HAP-1 (cell line): ENCODE measurements at places on chromosomes 16 and 17.

DNA sequence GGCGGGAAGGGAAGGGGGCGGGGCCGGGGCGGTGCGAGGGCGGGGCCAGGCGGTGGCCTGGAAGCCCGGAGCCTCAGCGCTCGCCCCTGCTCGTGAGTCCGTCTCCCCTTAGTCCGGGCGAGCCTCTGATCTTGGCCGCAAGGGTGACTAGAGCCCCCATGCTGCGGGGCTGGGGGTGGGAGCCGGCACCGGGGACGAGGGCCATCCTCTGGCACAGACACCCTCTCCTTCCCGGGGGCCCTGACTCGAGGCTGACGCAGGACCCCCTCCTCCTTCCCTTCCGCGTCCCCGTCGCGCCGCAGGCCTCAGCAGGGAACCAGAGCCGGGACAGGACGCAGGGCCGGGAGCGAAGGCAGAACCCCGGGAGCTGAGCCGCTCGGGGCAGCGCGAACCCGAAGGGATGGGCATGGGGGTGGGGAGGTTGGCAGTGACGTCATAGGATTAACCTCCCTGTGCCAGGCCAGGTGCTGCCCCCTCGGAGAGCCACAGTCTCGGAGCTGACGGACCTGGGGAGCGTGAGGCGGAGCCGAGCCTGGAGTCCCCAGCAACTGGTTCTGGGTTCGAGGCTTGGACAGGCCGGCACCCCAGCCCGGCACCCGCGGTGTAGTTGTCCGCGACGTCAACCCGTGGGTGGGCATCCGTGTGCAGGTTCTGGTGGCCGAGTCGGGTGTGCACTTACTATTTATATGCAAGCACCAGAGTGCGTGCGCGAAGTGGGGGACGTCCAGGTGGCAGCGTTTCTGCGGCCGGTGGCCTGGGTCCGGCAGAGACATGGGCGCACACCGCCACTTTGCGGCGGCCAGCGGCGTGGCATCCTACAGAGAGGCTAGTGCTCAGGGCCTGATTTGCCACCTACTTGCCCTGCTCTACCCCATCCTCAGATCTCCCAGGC, 503 bp upstream of the PLCD3 start:
- peak; percentile 87 for DNase-seq

DNA sequence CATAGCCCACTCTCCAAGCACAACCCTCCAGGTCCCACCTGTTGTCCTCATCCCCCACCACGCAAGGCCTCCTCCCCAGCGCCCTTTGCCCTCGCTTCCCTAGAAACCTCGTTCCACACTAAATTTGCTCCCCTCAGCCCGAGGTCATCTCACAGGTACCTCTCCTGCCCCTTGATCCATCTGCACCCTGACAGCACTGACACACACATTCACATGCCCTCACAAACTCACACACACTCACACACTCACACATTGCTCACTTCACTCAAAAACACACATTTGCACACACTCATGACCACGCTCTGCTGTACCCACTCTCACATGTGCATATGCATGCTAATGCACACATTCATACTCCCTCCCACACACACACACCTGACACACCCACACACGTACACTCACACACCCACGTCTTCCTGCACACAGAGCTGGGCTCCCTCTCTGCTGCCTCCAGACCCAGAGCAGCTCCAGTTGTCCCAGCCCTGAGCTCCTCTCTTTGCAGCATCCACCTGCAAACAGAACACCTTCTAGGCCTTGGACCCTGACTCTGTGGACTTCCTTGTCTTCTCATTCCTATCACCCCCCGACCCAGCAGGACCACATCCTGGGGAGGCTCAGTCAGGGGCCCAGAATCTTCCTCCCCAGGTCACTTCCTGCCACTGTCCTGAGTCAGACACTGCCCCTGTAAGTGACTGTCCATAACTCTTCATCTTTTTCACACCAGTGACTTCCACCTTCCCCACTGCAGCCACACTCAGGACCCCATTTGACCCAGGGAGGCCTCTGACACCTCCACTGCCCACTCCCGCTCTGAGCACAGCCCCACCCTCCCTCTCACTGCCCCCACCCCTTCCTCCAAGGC, 4.9 kb downstream of the ASGR2 start:
- no peak for DNase-seq

- no peak for DNase-seq
Observed at GRCh38 chr16:83966153-83966696, 1.8 kb upstream of the NECAB2 start.

DNA sequence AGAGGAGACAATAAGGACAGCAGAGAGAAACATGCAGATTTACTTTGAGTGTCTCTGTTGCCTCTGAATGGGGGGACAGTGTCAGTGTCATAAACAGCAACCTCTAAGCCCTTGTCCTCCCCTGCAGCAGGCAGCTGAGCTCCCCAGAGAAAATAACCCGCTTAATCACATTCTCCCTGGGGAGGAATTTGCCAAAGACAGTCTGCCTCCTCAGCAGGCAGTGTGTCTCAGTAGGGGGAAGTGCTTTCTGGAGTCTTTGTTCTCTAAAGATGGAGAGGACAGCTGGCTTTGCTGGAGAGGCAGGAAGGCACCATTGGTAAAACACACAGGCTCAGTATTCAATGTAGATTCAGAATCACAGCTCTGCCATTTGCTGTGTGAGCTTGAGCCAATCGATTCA, 16.1 kb downstream of the TEKT5 start:
- peak; percentile 28 for DNase-seq

DNA sequence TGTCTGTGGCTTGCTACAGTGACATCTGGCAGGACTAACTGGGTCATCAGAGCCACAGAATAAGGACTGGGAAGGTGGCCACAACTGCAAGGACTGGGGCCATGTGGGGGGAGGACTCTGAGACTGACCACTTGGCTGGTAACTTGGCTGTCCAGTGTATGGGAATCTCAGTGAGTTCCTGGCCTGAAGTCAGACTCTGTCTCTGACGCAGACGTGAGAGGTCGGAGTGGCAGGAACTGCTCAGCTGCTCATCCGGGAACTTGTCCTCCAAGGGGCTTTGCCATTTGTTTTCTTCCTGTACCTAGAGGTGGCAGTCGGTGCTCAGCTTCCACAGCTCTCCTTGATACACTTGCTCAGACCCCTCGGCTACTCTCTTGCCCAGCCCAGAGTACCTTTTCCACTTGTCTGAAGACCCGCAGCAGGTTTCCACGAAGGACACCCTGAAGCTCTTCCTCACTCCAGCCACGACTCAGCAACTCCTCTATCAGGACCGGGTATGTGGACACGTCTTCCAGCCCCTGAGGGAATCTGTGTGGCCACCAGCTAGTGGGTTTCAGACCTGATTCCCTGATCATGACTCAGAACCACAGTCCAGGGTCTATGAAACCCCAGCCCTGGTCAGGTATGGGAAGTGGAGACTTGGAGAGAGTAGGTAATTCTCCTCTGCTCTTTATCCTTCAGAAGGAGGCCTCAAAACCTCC, 7.3 kb upstream of the DPEP3 start:
- no peak for DNase-seq

DNA sequence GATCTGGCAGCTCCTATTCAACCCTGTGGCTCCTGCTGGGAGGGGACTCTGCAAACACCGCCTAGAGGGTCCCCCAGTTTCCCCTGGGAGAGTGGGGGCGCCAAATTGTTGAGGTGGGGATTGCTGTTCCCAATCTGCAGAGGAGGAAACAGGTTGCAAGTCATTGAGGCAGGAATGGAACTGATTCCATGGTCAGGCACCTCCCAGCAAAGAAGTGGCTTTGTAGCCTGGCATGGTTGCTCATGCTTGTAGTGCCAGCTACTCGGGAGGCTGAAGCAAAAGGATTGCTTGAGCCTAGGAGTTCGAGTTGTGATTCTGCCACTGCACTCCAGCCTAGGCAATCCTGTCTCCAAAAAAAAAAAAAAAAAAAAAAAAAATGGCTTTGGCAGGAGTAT, 198 bp upstream of the PYDC1 start:
- no peak for DNase-seq

GRCh38 chr17:17675925-17676534, 5.2 kb upstream of the RAI1 start:
- DNase-seq, result no peak

DNA sequence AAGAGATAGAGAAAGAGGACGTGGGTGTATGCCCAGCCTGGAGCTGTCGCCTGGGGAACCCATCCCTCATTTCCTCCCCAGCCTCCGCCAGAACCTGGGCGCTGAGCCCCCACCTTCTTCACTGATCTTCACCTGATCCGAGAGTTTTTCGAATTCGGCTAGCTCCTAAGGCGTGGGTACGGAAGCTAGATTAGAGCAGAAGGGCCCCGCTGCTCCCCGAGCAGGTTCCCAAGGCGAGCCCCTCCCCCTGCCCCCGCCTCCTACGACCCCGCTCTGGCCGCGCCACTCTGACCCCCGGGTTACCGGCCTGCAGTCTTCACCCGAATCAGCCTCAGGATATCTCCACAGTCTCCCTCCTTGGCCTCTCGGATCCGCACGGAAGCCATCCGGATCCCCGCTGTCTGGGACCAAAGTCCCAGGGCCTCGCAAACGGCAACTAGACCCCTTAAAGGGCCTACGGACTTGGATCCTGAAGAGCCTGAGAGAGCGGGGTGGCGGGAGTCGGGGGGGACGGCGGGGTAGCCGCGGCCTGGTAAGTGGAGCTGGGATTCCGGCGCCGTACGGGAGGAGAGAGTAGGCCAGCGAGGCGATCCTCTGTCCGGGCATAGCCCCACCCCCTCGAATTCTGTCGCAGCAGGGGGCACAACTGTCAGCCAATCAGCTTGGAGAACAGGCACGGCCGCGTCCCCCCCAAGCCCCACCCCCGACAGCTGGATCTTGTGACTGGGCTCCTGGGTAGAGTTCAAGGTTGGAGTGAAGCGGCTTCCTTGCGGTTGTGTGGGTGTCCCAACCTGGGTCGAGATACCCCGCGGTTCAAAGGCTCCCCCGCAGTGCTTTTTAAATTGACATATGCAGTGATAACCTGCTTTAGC, at the start of gene SAT2:
Gene SAT2 (minus strand): TSS at position 572 of the 872 bp plus-strand sequence. CDS start 186 bp downstream, at position 386.
- DNase-seq, result peak; percentile 99

DNA sequence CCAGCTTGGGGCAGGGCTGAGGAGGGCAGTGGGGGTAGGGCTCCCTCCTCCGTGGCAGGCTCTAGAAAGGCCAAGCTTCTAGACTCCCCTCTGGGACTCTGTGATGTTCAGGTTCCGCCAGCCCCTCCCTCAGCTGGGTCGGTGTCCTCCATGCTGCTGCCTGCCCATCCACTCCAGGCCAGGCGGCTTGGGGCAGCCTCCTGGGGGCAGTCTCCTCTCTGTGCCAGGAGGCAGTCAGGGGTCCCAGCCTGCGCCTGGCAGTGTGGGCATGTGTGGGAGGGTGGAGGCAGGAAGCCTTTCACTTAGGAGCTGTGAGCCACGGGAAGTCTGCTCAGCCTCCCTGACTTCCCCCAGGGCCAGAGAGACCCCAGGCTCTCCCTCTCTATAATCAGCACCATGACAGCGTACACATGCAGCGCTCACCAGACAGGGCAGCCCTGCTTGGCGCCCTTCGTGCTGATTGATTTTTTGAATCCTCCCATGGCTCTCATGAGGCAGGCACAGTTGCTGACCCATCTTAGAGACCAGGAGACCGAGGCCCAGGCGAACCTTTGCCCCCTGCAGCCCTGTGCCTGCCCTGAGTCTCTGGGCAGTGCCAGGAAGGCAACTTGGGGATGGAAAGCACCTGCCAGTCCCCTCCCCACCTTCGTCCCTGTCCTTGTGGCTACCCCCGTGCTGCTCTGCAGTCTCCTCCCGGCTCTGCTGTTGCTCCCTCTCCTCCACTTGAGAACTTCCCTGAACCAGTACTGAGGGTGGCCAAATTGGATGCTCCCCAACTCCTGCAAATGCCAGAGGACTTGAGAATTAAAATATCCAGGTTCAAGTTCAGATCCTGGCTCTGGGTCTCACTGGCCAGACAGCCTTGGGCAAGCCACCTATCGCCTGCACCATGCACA, 234.7 kb upstream of the GSE1 start:
- no peak for DNase-seq

GRCh38 chr16:8908810-8909468, 26.8 kb downstream of the LITAFD start:
- no peak for DNase-seq

GRCh38 chr16:28260193-28260592, 32.1 kb upstream of the SBK1 start:
- DNase-seq, result no peak

DNA sequence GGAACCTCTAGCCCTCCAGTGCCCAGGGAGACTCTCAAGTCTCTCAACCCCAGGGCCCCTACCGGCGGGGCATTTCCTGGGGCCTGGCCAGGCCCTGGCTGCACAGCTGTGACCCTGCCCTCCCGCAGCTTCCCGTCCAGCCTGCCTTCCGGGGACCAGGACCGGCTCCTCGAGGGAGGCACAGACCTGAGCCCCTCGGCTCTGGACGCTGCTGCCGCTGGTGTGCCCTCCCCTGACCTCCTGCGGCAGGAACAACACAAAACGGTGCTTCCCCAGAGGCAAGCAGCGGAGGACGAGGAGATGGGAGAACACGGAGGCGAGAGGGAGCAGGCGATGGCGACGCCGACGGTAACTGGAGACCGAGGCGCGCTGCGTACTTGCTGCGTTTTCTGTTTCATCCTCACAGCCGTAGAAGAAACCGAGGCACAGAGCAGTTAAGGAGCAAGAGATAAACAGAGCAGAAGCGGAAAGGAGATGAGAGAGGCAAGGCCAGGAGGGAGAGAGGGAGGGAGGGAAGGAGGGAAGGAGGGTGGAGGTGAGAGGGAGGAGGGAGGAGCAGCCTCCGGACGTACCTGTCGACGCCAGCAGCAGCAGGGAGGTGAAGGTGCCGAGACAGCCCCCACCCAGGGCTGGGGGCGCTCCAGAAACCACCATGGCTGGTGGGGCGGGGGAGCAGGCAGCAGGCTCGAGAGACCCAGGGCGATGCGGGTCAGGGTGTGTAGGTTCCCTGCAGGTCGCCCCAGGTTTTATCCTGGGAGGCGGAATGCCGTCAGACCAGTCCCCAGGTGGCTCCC, at the start of gene PRSS22:
Gene PRSS22 (minus strand): TSS at position 720 of the 794 bp plus-strand sequence. CDS start 66 bp downstream, at position 654.
- DNase-seq, result no peak

- DNase-seq, result no peak
Observed at GRCh38 chr17:74832421-74832820, 27.3 kb downstream of the GRIN2C start.

GRCh38 chr16:12532871-12533610, 270.6 kb downstream of the CPPED1 start:
- no peak for DNase-seq

GRCh38 chr17:63780928-63781327, 7.0 kb downstream of the DDX42 start:
- no peak for DNase-seq

DNA sequence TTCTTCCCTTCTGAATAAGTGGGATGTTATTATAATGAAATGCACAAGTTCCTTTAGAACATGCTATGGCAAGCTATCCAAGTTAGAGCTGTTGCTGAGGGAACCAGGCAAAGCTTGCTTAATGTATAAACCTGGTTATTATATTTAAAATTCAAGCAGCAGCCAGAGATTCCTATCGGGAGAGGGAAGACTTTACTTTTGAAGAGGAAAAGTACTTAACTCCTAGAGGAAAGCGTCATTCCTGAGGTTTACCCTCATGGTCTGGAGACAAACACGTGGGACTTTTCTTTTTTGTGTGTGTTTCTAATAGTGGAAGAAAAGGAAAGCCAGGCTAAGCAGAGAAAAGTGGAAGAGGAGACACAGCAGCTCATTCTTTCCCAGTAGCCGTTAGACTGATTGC, 39.9 kb upstream of the MYH10 start:
- no peak for DNase-seq

- no peak for DNase-seq
Observed at GRCh38 chr17:69287168-69287567, 39.8 kb downstream of the ABCA5 start.

GRCh38 chr16:17303101-17303500, 167.7 kb downstream of the XYLT1 start:
- DNase-seq, result no peak

GRCh38 chr16:1420111-1420539, 422 bp downstream of the UQCC4 start:
- no peak for DNase-seq

- no peak for DNase-seq
Observed at GRCh38 chr17:80855948-80856862, 135.4 kb upstream of the CHMP6 start.
